ENCODE measurements at places on chromosomes 11 and 22.

DNA sequence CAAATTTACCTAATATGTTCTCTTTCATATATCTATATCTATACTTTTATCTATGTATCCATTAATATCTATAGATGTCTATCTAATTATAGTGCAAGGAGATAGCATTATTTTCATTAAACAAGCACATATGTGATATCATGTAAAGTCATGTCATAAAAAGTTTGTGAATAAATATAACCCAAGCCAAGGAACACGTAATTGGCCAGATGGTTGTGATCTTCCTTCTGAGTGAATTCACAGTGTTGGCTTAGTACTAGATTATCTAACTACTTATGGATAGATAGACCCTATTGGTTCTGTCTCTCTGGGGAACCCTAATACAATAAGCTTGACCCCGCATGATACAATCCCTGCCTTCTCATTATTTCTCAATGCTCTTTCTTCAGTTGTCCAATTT is 484.4 kb downstream of the LRRC4C start:
- no peak for DNase-seq

GRCh38 chr22:37254209-37254866 is 10.3 kb upstream of the RAC2 start:
- no peak for DNase-seq

DNA sequence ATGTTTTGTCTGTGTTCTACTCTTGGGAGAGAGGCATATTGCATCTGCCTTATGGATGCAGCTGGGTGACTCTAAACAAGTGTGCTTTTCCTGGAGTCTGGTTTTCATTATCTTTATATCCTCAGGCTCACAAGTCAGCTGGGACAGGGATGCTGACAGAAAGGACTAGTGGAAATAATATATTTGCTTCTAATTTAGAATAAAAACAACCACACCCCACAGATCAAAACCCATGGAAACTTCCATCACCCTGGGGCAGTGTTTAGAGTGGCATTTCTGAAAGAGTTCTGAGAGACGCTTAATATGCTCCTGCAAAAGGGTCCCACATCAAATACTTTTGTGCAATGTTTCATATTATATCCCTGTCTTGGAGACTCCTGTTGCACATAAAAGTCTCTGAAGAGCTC is 20.8 kb downstream of the KCNE3 start:
- DNase-seq = no peak

DNA sequence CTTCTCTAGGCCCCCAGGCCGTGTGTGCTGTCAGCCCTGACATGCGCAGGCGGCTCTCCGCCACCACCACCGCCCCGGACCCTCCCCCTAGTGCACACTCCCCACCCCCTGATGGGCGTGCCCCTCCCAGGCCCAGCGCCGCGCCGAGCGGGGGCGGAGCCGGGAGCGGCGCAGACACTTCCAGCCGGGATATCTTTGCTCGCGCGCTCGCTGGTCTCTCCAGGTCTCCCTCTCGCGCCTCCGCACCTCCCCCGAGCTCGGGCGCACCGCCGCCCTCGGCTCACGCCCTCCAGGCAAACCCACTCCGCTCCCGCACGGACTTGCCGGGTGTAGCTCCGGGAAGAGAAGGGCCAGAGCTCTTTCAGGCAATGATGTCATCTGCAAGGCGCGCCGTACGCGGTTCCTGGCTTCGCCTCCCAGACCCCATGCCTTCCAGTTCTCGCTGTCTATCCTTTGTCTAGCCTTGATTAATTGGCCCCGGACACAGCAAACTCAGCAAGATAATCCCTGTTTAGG is at the start of gene SCN3B:
TSS of gene SCN3B (minus strand) at position 59 of the 516 bp plus-strand sequence. CDS start 823 bp downstream, outside the sequence.
- DNase-seq = no peak

- DNase-seq = no peak
Measured at GRCh38 chr11:50182486-50182885, 149.8 kb downstream of the OR4C45 start.

- no peak for DNase-seq
Measured at GRCh38 chr11:101715281-101715680, 131.5 kb upstream of the TRPC6 start.

- no peak for DNase-seq
Measured at GRCh38 chr11:88569342-88569741, 231.8 kb upstream of the CTSC start.

DNA sequence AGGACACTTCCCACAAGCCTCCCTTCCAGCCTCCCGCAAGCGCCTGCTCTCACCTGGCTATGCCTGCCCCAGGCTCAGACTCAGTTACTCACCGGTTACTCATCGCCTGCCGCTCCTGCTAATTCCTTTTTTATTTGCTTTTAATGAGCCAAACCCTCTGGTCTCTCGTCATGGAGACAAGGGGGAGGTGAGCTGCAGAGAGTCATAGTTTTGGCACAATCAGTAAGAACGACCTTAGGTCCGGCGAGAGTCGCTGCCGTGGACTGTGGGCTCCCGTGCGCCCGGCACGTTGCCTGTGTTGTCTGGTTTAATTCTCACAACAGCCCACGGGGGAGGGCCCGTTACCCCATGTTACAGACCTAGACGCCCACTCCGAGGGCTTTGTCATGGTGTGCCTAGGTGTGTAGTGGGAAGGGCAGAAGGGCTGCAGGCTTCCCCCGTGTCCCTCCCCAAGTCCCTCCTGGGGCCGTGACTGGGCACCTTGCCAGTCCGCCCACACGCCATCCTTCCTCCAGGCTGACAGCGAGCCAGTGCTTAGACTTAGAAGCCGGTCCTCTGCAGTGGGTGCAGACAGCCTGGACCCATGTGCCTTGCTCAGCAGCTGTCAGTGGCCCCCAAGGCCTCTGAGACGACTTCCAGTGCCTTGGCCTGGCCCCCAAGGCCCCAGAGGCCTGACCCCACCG is 42.2 kb downstream of the WNT7B start:
- DNase-seq = no peak

DNA sequence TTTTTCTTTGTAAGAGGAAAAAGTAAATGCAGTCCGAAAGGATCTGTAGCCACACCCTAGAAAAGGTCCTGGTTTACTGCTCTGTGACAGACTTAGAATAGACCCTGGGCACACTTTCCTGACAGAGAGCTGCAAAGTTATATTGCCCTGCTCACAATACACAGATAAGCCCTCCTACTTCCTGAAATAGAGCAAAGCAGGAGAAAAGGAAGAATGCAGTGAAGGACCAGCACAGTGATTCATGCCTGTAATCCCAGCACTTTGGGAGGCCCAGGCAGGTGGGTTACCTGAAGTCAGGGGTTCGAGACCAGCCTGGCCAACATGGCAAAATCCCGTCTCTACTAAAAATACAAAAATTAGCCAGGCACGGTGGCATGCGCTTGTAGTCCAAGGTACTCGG is 2.2 kb downstream of the CYB561A3 start:
- no peak for DNase-seq

DNA sequence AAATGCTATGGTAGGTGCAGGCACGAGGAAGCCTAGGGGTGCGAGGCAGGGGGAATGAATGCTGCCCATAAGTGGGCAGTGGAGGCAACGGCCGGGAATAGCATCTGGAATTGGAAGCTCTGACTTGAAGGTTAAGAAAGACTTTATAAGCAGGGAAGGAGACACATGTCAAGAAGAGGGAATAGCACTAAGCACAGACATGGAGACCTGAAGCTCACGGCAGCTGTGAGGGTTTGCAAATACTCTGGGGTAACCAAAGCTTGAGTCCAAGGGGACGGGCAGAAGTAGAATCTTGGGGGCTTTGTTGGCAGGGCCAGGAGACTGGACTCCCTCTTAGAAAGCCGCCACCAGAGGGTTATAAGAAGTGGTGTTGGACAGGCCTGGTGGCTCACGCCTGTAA is 112.6 kb downstream of the CEP164 start:
- no peak for DNase-seq
